Activated CD4-positive, alpha-beta T cell treated with anti-CD3 and anti-CD28 coated beads, Interleukin-2, amount 50 U/mL, for 24 hours (primary cell): ENCODE measurements at places on chromosomes 2 and 18.

- no peak for DNase-seq
Observed at GRCh38 chr2:85713836-85714235, 19.7 kb downstream of the GNLY start.

DNA sequence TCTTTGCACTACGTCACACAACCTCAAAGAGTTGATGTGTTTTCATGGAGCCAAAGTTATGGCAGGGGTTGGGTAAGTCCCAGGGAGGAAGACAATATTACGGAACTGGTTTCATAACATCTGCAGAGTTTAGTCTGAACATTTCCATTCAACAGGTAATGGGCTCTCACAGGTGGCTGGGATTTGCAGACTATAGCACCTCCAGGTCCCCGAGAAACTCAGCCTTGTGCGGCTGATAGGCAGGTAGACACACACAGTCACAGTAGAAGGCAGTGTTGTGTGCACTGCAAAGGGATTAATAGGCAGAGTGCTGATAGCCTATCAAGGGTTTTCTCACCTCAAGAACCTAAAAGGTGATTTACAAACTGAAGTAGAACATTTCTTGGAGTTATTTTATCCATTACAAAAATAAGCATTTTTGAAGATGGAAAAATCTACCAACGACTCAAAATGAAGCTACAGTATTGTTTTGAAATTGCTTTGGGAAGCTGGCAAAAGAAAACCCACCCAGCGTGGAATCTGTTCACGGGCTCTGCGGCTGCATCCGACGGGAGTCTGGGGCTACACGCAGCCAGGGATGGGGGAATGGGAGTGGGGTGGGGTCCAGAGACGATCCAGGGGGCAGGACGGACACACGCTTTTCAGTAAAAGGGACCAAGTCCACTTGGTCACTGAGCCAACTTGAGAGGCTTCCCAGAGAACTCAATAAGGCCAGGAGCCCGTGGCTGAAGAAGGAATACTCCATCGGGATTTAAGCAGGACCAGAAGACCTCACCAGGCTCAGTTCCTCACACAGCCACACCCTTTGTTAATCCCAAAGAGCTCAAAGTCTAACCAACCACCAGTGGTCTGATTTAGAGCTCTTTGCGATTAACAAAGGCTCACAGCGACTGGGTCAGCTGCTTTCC, 82.9 kb downstream of the CHRNA1 start:
- no peak for DNase-seq

DNA sequence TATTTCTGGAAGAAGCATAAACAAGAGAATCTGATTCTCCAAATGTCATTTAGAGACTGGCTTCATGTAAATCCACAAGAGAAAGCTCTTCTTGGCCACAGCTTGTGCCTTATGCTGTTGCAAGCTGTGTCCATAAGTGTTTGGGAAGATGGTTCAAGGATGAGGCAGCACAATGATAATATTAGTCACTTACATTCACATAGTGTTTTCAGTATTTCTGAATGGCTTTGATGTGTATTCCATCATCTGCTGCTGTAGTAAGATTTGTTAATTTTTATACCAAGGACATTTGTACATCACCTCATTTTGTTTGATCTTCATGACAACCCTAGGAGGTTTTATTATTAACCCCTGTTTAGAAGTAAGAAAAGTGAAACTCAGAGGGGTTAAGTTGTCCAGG, 29.9 kb downstream of the CREG2 start:
- DNase-seq, result no peak

GRCh38 chr2:197804758-197805714, 643 bp downstream of the PLCL1 start:
- DNase-seq, result no peak

GRCh38 chr18:2312440-2312839, 258.9 kb downstream of the METTL4 start:
- no peak for DNase-seq

DNA sequence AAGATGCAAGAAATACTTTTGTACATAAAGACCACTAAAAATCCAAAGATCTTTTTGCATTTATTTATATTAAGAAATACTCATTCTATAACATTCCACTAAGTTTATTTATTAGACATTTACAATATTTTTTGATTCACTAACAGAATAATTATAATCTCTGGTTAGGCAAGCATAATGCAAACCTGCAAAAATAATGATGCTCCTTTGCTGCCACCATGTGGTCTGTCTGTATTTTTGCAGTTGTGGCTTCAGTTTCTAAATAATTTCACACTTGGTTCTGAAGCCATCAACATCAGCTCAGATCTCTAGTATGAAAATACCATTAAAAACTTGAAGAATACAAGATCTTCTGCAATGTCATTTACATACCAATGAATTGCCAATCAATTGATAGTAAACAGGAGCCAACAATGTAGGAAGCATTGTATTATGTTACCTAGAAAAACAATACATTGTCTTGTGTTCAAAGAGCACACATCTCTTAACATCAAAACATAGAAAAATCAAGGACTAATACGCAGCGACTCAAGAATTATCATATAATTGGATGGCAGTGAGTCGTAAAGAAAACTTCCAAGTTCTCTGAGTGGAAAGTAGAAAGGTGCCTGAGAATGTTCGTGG, 28.8 kb upstream of the WDR75 start:
- DNase-seq, result peak; percentile 47

DNA sequence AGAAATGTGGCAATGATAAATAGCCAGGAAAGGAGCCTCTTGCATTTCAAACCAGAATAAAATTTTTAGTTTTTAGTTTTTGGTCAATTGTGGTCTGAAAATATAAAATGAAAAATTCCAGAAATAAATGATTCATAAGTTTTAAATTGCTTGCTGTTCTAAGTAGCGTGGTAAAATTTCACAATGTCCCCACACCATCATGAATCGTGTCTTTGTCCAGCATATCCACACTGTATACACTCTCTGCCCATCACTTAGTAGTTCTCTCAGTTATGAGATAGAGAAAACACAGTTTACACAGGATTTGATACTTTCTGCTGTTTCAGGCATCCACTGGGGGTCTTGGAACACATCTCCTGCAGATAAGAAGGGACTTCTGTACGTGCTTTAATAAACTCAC, 783.9 kb downstream of the TSN start:
- no peak for DNase-seq

- DNase-seq, result no peak
Observed at GRCh38 chr2:167844714-167845530, 402.5 kb downstream of the STK39 start.

DNA sequence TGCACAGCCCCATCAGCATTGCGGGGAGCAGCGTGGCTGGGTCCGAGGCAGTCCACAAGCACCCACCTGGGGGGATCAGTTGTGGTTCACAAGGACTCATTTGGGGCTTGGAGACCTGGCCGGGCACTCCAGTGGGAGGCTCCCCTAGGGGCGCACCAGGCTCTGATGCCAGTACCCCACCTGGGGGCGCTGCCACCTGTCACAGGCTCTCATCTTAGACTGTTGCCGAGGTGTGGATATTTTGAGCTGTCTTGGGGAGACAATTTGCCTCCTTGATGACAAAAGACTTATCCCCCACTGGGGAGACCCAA, 3.0 kb downstream of the ADRA2B start:
- DNase-seq, result no peak

- DNase-seq, result no peak
Observed at GRCh38 chr2:85778646-85779379, 25.0 kb downstream of the ATOH8 start.

GRCh38 chr2:37829202-37829601, 95.9 kb upstream of the RMDN2 start:
- DNase-seq, result no peak

DNA sequence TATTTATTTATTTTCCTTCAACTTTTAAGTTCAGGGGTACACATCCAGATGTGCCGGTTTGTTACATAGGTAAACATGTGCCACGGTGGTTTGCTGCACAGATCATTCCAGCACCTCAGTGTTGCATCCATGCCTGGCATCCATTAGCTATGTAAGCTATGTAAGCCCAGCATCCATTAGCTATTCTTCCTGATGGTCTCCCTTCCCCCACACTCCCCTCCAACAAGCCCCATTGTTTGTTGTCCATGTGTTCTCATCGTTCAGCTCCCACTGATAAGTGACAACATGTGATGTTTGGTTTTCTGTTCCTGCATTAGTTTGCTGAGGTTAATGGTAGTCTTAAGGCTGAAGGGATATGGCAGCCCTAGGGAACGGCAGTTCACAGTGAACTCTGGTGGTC, 203.4 kb downstream of the CTNNA2 start:
- DNase-seq, result no peak

DNA sequence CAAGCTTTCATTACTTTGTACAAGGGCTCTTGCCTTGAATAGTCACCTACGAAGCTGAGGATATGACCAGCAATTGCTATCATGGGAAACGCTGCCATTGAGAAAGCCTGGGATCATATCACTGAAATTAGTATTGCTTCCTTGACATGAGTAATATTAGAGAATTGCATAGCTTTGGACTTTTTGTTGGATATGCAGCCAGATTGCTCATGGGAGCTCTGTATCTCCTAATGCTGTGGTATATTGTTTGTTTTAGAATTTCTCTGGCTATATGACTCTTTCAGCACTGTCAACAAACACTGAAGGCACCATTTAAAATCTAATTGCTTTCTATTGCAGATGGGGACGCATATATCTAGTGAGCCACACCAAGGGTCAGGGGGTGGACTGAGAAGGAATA, 80.0 kb upstream of the WDSUB1 start:
- no peak for DNase-seq

- DNase-seq, result no peak
Observed at GRCh38 chr2:108266218-108266617, 22.5 kb upstream of the SULT1C2 start.

GRCh38 chr2:46297546-46298271, 502 bp downstream of the EPAS1 start:
- peak; percentile 28 for DNase-seq

DNA sequence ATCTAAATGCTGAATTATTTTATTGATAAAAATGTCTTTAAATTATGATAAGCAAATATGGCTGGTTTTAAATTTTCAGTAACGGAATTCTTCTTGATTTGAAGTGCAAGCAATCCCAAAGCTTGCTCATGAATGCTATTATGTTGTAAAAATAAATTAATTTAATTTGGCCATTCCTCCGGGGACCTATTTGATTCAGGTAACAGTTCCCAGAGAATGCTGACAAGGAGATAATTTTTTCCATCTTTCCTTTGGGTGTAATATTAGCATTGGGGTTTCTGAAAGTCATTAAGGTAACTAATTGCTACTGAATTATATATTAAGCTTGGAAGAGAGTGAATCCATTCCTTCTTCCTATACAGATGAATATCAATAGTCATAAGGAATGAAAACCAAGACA, 12.5 kb upstream of the RMDN2 start:
- no peak for DNase-seq

- DNase-seq, result no peak
Observed at GRCh38 chr2:163719331-163719730, 16.5 kb downstream of the FIGN start.

- DNase-seq, result no peak
Observed at GRCh38 chr2:67256892-67257291, 140.2 kb upstream of the ETAA1 start.

- no peak for DNase-seq
Observed at GRCh38 chr2:241126201-241126611, 23.1 kb downstream of the PASK start.

DNA sequence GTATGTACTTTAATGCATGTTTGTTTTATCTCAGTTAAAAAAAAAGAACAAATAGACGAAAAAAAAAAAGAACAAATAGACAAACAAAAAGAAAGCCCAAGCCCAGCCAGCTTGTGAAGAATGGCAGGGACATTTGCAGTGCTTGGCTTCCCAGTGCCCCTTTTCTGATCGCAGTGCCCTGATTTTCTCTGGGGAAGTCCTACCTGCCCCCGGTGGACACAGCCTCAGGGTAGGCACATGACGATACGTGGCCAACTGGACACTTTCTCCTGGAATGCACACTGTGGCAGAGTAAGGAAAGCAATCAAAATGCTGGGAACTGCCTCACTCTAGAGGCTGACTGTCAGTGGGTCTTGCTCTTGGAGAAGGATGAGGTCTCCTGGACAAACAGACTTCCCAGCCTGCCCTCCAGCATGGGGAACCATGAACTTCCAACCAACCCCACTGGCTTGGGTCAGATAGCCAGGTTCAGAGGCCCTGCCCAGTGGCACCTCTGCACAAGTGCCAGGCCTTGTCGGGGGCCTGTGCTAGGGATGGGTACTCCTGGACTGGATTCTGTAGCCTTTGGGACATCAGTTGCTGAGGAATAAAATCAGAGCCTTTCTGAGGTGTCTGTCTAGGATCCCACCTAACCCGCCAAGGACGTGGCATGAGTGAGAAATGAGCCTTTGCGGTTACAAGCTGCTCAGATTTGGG, 76.7 kb downstream of the INHBB start:
- no peak for DNase-seq

- DNase-seq, result no peak
Observed at GRCh38 chr18:6639305-6639704, 90.2 kb upstream of the ARHGAP28 start.

- no peak for DNase-seq
Observed at GRCh38 chr18:9884532-9885140, 1.1 kb upstream of the TXNDC2 start.

- DNase-seq, result no peak
Observed at GRCh38 chr2:39524756-39525635, 87.9 kb upstream of the MAP4K3 start.

DNA sequence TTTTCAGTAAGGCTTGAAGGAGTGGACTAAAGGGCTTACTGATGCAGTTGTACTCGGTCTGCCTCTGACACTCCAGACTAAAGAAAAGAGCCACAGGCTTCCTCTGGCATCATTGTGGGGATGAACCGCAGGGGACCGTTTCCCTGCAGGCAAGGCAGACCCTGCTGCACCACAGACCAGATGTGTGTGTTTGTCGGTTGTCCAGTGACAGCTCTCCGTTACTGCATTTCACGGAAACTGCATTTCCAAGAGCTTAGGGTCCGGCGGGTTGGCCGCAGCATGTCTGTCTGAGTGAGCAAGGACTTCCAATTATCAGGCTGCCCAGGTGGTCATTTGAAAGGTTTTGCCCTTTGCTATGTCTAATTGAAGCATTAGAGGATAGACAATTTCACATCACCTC, 98.1 kb downstream of the FAM210A start:
- no peak for DNase-seq

- DNase-seq, result no peak
Observed at GRCh38 chr2:162706770-162707169, 131.8 kb downstream of the KCNH7 start.

- DNase-seq, result no peak
Observed at GRCh38 chr18:56315363-56315762, 323.0 kb downstream of the TXNL1 start.

DNA sequence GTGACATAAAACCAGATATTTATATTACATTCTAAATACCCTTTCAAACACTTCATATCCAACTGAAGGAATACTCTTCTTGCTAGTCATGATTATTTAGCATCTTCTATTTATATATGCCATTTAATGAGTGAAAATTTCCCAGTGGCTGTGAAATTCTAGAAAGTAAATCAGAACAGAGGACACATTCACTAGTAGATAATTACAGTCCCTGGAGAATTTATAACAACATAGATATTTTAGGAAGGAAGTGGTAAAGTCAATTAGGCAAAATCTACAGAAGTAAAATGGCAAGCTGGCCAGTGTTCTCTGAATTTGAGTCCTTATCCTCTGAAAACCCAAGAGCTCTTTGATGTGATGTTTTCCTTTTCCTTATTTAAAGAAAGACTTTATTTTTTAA, 121.8 kb downstream of the PMAIP1 start:
- DNase-seq, result no peak

GRCh38 chr2:127106991-127107621, at the start of gene BIN1:
Gene BIN1 (minus strand): TSS chr2:127107154. CDS start chr2:127106943, 211 bp downstream.
- DNase-seq, result peak; percentile 55

GRCh38 chr2:156332284-156332533, 312 bp downstream of the NR4A2 start:
- no peak for DNase-seq

- no peak for DNase-seq
Observed at GRCh38 chr2:16130541-16130880, 190.2 kb downstream of the MYCN start.

GRCh38 chr2:107182981-107183380, 297.0 kb upstream of the ST6GAL2 start:
- DNase-seq, result no peak
